ENCODE measurements at places on chromosomes 12 and 14.

DNA sequence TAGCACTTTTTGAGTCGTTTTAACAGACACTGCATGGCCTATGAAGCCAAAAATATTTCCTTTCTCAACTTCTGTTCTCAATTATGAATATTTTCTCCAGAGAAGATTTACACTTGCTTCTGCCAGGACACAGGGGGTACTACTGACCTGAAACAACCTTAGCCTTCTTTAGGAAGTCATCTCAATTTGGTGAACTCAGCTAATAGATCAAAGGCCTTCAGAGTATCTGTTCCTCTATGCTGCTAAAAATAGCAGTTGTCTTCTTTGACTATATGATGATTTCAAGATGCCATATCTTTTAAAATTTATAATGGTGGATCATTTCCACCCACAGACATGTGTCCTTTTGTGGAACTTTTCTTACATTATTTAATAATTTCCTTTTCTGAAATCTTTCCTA lies 14.0 kb upstream of the NDUFA12 start:
- DNase-seq: no peak

GRCh38 chr12:45981075-45981837 lies 9.1 kb downstream of the SCAF11 start:
- no peak for DNase-seq

GRCh38 chr14:101352567-101352966 lies 208.7 kb upstream of the DIO3 start:
- DNase-seq: no peak

DNA sequence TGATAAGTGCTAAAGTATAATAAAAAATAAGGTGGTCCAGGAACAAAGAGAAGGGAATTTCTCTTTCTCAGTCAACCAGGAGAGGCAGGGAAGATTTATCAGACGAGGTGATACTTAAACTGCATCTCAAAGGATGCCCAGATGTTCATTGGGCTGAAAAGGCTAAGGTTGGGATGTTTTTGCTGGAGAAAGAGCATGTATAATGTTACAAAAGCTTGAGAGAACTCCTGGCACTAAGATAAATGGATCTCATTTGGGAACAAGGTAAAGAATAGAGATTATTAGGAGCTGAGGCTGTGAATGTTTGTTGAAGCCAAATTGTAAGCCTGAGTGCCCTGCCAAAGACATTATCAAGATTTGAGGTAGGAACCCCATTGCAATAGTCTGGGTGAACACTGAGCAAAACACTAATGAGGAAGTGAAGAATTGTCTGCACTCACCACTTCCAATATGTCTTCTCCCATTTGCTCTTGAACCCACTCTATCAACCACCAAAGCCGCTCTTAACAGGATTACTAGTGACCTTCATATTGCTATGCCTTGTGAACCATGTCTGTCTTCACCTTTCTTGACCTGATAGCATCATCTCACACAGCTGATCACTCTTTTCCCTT lies 149.0 kb upstream of the ARID2 start:
- no peak for DNase-seq

- DNase-seq: no peak
Observed at GRCh38 chr14:105487986-105488777, 1.5 kb downstream of the CRIP1 start.

DNA sequence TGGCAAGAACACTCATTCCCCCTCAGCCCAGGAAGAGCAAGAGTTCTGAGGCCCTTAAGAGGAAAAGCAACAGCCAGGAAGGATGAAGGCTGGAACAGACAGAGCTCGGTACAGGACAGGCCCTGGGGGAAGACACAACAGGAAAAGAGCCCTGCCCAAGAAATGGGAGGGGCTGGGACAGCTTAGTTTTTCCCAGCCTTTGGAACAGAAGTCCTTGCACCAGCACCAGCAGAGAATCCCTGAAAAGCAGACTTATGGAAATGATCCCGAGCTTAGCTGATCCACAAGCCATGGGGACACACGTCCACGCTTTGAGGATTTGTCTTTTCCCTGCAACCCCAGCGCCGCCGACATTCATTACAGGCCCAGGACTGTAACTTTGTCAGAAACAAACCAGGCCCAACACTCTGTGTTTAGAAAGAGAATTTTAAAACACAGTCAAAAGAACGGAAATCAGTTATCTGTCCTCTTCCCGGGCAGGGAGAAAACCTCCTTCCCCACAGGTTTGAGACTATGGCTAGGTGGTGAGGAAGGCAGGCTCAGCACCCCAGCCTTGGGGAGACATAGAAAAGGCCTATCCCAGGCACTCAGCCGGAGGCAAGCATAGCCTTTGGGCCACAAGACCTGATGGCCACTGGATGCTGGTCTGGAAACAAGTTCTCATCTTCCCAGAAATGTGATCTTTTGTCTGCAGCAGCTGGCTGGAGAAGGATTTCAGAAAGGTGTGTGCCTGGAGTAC lies 4.0 kb upstream of the AVIL start:
- DNase-seq: no peak

- DNase-seq: no peak
Observed at GRCh38 chr12:40010899-40011774, 94.7 kb downstream of the SLC2A13 start.

DNA sequence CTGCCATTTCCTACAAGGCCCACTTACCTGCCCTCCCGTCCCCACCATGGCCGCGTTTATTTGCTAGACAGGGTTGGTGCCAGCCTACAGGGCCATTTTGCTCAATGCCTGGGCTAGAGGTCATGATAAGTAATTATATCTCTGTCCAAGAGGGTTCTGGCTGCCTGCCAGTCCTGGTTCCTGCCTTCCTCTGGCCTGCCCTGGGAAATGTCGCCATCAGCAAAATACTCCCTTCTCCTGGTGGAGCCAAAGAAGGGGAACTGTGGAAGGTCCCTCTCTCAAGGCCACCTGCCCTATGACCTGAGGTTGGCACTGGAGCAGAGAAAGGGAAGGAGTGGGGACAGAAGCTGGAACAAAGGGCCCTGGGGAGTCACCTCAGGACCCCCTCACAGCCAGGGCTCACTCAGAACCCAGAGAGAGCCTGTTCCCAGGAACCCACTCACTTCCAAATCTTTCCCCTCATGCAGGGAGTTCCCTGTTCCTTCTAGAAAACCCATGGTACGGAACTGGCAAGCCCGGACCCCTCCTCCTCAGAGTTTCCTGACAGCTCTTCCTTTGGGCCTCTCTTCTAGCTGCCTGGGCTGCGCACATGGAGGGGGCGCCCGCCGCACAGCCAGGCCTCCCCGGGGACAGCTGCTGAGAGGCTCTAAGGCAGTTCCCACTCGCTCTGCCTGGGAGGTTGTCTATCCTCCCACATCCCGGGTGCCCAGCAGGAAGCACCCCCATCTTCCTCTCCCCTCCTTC lies 280.5 kb downstream of the DPF3 start:
- no peak for DNase-seq

DNA sequence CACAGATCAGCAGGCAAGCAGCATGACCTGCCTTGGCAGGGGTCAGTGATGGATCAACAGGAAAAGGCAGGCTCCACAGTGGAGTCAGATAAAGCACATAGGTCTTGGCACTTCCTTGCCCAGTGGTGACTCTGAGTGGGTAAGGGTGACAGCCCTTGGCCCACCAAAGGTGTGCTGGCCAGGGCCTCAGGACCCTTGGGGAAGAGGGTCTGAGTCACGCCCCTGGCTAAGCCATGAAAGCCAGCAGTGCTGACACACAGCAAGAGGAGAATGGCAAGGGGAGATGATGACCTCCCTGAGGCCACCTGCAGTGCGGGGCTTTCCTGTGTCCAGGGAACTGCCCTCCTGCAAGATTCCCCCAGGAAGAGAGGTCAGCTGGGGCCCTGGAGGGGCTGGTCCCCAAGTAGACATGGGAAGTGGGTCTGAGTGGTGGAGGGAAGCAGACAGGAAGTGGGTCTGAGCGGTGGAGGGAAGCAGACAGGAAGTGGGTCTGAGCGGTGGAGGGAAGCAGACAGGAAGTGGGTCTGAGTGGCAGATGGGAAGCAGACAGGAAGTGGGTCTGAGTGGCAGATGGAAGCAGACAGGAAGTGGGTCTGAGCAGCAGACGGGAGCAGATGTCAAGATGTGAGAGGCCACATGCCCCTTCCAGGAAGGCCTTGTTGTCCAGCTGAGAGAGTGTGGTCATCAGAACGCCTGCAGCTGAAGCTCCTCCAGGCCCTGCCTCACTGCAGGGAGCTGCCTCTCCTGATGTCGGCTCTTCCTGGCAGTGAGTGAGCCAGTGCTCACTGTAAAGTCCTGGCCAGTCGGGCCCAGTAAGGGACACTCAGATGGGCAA lies 34.8 kb downstream of the DIO3 start:
- no peak for DNase-seq

GRCh38 chr14:88750945-88751344 lies 41.8 kb downstream of the EML5 start:
- DNase-seq: no peak

DNA sequence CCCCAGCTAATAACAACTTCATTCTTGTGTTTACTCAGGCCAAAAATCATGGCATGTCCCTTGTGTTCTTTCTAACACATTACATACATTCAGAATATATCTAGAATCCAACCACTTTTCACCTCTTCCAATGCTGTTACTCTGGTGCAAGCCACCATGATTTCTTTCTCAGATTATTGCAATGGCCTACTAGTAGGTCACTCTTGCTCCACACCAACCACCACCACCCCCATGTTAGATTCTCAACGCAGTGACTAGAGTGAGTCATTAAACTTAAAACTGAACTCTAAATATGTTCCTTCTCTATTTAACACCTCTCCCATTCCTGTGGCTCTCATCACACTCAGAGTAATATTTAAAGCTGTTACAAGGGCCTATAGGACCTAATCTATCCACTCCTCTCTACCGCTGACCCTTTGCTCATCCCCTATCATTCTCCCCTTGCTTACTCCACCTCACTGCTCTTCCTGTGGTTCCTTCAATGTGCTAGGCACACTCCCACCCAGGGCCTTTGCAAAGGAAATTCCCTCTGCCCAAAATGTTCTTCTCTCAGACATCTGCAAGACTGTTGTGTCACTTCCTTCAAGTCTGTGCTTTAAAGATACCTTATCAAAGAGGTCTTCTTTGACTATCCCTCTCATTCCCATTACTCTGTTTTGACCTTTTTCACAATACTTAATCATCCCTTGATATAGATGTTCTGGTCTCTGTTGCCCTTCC lies 6.6 kb downstream of the RTN1 start:
- no peak for DNase-seq

GRCh38 chr14:103708750-103709187 lies 6.5 kb downstream of the XRCC3 start:
- DNase-seq: no peak

DNA sequence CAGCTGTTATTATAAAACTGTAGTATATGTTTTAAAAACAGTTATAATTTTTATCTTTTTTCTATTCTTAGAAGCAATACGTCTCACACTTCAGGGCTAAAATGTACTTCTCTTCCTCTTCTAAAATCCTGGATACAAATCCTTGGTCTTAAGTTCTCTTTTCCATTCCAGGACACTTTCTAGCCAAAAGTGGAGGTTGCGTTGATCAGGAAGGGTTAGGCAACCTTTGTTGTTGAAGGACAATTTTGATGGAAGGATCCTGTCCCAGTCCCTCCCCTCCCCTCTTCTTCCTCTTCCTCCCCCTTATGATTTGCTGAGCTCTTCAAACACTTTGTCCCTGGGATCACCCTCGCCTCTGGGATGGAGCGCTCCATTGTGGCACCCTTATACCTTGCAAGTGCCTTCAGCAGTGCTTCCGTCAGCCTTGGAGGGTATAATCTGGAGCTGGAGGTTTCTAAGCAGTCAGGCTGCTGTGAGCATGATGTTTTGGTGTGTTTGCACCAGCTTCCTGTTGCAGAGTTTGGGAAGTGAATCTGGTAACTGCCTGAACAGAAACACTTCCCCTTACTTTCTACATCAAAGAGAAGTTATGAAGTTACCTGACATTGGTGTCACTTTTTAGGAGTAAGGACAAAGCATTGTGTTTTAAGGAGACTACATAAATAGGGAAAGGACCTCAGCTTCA lies 87.4 kb upstream of the SLC38A2 start:
- DNase-seq: no peak

- DNase-seq: no peak
Observed at GRCh38 chr12:20375560-20375959, 7.2 kb downstream of the PDE3A start.

GRCh38 chr12:95002754-95003153 lies 743 bp downstream of the NDUFA12 start:
- DNase-seq: no peak

GRCh38 chr14:102251161-102251560 lies 53.8 kb downstream of the MOK start:
- no peak for DNase-seq

DNA sequence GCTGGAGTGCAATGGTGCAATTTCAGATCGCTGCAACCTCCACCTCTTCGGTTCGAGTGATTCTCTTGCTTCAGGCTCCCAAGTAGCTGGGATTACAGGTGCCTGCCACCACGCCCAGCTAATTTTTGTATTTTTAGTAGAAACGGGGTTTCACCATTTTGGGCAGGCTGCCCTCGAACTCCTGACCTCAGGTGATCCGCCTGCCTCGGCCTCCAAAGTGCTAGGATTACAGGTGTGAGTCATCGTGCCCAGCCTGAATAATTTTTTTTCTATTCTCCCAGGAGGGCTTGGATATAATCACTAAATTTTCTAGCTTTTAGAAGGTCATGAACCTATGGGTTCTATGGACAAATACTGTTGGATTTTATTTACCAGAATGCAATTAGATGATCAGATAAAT lies 44.7 kb upstream of the GNPNAT1 start:
- DNase-seq: no peak

DNA sequence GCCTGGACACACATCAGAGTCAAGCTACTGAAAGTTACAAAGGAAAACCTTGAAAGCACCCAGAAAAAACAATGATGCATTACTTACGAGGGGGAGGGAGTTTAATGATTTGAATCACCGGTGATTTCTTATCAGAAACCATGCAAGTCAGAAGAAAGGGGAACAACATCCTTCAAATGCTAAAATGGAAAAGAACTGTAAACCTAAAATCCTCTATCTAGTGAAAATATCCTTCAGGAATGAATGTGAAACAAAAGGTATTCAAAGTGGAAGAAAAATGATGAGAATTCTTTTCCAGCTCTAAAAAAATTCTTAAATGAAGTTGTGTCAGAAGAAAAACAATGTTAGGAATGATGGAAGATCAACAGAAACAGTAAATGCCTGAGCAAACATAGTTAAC lies 16.8 kb downstream of the SCAF11 start:
- DNase-seq: no peak

DNA sequence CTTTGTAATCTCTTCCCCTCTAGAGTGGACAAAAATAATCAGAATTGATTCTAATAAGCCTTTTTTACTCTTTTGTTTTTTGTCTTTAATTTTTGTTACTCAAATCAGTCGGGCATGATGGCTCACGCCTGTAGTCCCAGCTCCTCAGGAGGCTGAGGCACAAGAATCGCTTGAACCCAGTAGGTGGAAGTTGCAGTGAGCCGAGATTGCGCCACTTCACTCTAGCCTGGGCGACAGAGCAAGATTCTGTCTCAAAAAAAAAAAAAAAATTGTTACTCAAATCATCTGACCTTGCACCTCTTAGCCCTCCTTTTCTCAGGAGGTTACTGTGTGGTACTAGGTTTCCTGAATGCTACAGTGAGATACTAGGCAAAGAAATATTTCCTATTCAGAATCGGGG lies 280.6 kb downstream of the PDZRN4 start:
- no peak for DNase-seq

GRCh38 chr12:121240484-121241101 lies 30.7 kb downstream of the P2RX4 start:
- DNase-seq: no peak

Data from NCI-H1436 treated with DMSO at 0.1 percent for 48 hours (cell line).